ENCODE measurements at places on chromosomes 11 and 22. TPM values are rescaled to one million over a fixed set of nuclear protein-coding genes. Genes with fewer than 3 reads are reported as not detected.

GRCh38 chr22:22877523-22878210 lies 9.9 kb upstream of the IGLL5 start:
- DNase-seq: peak; percentile 85

DNA sequence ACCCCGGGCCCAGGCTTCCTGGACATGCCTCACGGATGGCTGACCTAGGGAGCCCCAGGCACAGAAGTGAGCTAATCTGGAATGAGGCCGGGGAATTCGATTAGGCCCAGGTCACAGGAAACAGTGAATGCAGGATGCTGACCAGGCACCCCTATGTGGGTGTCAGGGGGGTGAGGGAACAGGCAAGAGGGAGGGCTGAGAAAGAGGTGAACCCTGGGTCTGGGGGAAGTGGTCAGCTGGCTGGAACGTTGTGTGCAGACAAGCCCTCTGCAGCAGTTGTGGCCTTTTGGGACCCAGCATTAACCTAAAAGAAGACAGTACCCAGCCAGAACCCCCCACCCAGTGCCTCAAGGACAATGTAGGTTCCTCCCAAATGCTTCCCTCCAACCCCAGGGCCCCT lies 8.1 kb downstream of the SERHL2 start:
- DNase-seq: no peak

DNA sequence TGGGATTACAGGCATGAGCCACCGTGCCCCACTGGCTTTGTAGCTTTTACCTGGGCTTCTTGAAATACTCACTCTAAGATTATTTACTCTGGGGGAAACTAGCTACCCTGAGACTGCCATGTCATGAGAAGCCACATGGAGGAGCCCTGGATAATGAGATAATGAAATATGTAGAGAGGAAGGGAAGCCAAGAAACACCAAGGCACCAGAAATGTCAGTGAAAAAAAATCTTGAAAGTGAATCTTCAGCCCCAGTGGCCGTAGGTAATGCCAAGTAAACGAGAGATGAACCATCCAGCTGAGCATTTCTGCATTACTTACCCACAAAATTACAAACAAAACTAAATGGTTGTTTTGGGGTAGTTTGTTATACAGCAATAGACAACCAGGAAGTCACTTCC lies 125.6 kb downstream of the APIP start:
- no peak for DNase-seq

DNA sequence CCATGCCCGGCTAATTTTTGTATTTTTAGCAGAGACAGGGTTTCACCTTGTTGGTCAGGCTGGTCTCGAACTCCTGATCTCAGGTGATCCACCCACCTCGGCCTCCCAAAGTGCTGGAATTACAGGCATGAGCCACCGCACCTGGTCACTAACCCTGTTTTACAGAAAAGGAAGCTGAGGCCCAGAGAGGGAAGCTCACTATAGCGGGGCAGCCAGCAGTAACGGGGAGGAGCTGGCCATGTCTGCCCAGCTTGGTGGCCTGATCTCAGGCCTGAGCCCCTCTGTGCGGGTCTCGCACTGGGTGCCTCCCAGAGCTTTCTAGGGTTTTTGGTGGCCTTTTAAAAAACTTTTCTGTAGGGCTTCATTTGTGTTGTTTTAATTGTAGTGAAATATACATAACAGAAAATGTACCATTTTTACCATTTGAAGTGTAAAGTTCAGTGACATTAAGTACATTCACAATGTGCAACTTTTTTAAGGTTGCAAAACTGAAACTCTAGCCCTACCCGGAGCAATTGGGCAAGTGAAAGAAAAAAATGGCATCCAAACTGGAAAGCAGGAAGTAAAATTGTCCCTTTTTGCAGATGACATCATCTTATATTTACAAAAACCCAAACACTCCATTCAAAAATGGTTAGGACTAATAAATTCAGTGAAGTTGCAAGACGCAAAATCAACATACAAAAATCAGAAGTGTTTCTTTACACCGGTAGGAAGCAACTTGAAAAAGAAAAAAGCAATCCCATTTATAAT lies 14.5 kb upstream of the CYTH4 start:
- no peak for DNase-seq

- no peak for DNase-seq
These were observed 93.1 kb downstream of the C11orf58 start for GRCh38 chr11:16831316-16832192.

DNA sequence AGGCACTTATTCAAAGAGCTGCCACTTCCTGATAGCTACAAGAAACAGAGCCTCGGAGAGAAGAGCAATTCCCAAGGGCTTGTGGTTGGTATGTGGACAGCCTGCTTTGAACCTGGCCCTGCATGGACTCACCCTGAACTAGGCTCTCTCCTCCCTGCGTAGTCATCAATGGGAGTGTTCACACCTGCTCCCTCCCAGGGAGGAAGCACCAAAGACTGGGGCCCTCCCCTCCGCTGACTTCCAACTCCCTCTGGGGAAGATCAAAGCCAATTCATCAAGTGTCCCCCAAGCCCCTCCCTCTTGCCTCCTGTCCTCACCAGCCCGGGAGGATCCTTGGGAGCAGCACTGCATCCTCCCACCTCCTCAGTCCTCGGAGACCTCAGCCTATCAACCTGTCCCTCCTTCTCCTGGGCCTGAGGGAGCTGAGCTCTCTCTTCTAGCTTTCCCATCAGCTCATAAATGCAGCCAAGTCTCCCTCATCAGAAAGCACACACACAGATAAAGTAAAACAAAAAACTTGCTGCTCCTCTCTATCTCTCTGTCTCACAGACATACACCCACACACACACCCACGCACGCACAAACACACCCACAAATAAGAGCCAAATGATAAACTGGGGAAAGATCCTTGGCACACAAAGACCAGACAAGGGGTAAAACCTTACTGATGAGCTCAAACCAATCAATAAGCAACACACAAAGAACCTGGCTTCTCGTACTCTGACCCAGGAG lies 3.3 kb downstream of the A4GALT start:
- no peak for DNase-seq

- no peak for DNase-seq
These were observed 141.9 kb downstream of the IGLL1 start for GRCh38 chr22:23438216-23438615.

GRCh38 chr11:29282088-29282487 lies 734.7 kb downstream of the KCNA4 start:
- DNase-seq: no peak

DNA sequence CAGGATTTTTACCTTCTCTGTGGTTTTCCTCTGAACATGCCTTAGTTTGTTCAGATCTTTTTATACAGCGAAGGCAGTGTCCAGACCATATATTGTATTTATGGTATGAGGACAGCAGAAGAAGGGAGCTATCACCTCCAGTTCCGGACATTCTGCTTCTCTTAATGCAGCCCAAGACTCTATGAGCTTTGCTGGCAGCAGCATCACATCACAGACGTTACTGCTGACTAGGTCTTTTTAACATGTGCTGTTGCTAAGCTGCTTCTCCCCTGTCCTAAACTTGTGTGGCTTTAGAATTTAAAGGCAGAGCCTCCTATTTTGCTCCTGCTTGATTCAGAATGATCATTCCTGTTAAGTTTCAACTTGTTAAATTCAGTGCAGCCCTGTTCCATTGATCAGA lies 13.4 kb downstream of the MICAL2 start:
- no peak for DNase-seq

The NXPE2 gene
- not detected for total RNA-seq

The BTBD18 gene
- total RNA-seq: not detected

The LRRC10B gene
- not detected for total RNA-seq

The CLDN5 gene
- 0.21 TPM for total RNA-seq

Measured in activated naive CD4-positive, alpha-beta T cell treated with anti-CD3 and anti-CD28 coated beads for 36 hours (primary cell).